ENCODE measurements at places on chromosomes 13 and 19. TPM values are rescaled to one million over a fixed set of nuclear protein-coding genes. Genes with fewer than 3 reads are reported as not detected.
A peak's percentile ranks its signal among the peaks of the same experiment; 100 is the strongest.

DNA sequence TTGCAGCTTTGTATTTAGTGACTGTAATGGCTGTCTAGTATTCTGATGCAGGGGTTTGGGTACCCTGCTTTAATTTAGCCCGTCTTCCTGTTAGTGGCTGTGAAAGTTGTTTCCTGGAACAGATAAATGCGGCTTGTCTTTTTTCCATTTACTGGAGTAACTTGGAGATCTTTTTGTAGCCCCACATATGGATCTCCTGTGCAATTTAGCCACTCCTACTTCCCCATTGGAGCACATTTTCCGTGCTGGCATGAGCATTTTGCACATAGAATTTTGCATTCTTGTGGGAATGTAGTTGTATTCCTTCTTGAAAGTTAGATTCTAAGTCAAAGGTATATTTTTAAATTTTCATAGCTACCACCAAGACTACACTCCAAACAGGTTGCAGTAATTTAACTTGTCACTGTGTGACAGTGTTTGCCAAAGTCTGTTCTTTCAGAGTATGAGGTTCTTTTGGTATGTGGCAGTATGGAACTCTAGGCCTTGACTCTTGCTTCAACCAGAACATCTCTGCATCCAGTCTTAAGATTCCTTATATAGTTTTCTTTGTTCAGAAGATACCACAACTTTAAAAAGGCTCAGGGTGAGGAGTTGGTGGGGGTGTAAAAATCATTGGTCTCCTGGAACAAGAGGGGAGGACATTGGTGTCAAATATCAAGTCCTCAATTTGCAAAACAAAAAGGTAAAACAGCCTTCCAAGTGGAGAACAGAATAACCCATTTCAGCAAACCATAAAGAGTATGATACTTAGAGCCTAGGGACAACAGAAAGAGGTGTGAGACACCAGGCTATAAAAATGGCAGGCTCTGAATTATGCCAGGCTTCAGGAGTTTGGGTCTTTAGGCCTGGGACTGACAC, 21.1 kb upstream of the CCDC97 start:
- DNase-seq: no peak

GRCh38 chr13:71798707-71799106, 68.3 kb downstream of the DACH1 start:
- no peak for DNase-seq

The SELENOV gene
- total RNA-seq: not detected

DNA sequence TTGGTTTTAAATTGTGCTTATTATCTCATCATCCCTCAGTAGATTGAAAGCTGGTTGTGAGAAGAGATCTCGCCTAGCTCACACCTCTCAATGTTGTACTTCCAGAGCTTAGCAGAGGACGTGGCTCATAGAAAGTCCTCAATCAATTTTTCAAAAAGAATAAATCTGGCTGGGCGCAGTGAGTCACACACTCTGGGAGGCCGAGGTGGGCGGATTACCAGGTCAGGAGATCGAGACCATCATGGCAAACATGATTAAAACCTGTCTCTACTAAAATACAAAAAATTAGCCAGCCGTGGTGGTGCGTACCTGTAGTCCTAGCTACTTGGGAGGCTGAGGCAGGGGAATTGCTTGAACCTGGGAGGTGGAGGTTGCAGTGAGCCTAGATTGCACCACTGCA, 4.7 kb upstream of the ASF1B start:
- peak; percentile 58 for DNase-seq

DNA sequence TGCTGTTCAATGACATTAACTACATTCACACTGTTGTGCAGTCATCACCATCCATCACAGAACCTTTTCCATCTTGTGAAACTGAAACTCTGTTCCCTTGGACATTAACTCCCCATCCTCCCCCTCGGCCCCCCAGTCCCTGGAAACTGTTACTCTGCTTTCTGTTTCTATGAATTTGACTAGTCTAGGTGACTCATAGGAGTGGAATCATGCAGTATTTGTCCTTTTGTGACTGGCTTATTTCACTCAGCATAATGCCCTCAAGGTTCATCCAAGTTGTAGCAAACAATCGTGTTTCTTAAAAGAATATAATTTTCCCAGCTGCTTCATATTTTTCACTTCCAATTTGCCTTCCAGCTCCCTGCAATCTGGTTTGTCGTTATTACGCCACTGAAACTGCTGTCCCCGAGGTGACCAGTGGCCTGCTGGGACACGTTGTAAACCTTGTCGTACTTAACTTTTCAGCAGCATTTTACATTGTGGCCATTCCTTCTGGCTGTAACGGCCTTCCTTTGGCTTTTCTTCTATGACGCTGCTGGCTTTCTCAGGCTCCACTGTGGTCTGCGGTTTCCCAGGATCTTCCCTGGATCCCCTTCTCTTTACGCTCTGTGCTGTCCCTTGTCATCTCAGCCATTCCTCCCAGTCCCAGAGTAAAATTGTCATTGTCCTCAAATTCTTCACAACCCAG, 74.0 kb downstream of the DHRS12 start:
- peak; percentile 77 for DNase-seq

The RCBTB2 gene
- total RNA-seq: 1.6 TPM

DNA sequence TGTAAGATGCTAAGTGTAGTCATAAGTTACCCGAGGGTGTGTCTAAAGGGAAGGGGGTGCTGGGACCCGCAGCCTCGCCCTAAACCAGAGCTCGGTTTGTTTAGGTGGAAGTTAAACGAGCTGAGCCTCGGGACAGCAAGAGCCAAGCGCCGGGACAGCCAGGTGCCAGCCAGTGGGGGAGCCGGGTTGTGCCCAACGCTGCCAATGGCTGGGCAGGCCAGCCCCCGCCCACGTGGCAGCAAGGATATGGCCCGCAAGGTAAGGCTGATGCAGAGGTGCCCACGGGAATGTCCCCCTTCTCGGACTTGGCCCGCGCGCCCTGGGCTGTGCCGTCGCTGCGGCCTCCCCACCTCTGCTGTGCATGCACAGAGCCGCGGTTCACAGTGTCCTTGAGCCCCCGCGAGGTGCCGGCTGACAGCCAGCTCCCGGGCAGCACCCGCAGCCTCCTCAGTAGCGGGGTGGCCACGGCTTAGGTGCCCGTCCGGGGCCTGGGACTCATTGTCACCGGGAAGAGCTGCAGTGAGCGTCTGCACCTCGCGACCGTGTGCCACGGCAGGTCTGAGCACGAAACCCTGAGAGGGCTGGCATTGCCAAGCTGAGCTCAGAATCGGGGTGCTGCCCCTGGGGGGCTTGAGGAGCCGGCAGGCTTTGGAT, 9.3 kb upstream of the RPS15 start:
- no peak for DNase-seq

DNA sequence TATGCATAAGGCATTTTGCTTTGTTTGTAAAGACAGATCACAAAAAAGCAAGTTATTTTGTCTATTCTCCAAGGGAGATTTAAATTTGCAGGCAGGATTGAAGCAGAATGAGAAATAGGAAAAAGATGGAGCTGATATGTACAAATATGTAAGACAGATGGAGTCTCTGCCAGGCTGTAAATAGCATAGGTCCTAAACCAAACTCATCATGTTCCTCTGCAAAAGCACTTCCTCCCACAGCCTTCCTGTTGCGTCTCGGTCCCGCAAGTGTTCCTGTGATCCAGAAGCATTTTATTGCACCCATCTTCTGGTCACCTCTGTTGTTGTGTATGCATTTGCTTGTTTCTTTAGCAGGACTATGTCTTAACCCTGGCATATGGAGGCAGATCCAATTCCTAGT, 95.7 kb upstream of the CLDN10 start:
- no peak for DNase-seq

- DNase-seq: no peak
Measured at GRCh38 chr19:15038294-15038693, 11.0 kb upstream of the CASP14 start.

DNA sequence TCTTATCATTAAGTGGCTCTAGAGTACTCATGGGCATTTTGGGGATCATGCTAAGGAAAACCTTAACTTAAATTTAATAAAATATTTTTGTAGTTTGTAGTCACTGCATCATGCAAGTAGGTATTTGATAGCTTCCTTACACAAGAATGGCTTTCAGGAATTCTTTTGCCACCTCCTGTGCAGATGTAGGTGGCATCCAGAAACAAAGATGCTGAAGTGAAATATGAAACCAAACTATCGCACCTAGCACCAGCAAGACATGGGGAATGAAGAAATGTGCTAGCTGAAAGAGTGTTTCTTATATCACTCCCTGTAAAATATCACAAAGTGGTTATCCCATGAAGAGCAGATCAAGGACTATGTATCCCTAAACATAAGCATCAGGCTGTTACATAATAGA, 924.5 kb upstream of the PRR20A start:
- DNase-seq: no peak

The GRAMD1A gene
- total RNA-seq: 134 TPM

GRCh38 chr19:42277821-42278451, 8.9 kb downstream of the CIC start:
- DNase-seq: no peak

DNA sequence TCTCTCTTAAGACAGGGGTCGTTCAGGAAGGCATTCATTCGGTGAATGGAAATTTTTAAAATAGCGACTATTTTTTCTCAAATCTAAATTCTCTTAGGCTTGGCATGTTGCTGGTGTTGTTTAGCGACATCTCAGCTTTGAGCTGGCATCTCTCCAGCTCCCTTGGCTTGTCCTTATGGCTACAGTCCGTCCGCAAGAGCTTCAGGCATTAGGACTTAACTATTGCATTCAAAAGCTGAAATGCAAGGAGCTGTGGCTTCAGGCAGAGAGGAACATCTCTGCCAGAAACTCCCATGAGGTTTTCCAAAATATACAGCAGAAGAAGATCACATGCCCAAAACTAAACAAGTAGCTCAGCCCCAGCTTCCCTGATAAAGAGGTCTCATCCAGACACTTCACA, 578.5 kb downstream of the EFNB2 start:
- no peak for DNase-seq
